Urinary bladder (tissue), 4 donors: ENCODE measurements at places on chromosomes 6 and 20. TPM values are rescaled to one million over a fixed set of nuclear protein-coding genes. Genes with fewer than 3 reads are reported as not detected.
A peak's percentile ranks its signal among the peaks of the same experiment; 100 is the strongest.

The EPHA7 gene
- 75.9 TPM for total RNA-seq

GRCh38 chr20:38872491-38873049 lies 53.6 kb upstream of the FAM83D start:
- no peak for DNase-seq

DNA sequence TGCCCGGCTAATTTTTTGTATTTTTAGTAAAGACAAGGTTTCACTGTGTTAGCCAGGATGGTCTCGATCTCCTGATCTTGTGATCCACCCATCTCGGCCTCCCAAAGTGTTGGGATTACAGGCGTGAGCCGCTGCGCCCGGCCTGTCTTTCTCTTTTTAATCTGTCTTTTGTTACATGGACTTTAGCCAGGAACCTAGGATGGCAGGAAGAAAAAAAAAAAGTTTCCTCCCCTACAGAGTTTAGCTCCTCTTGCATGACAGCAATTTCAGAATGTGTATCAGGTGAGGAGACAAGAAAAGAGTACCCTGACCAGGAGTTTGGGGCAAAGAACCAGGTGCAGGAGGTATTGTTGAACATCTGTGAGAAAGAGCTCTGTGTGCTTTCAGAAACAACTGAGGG lies 21.4 kb upstream of the TXLNB start:
- DNase-seq = no peak

DNA sequence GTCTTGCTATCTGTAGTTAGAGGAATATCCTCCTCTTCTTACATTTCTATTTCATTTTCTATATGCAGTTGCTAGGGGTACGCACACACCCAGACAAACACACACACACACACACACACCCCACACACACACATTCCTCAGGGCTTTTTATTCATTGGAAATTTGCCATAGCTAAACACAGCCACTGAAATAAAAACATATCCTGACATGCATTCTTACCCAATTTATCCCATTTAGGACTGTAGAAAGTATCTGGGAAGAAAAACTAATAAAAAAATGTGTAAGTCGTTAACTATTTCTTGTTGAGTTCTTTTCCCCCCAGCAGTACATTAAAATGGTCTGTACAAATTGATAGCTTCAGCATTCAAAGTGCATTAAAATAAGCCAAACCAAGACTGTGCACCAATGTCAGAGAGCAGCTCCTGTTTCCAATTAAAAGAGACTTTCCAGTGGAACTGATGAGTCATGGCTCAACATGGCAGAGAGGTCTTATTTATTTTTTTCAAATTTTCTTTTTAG lies 357.9 kb upstream of the AGPAT4 start:
- peak; percentile 25 for DNase-seq

The LAMP5 gene
- total RNA-seq = 3.5 TPM

- no peak for DNase-seq
Observed at GRCh38 chr6:169556758-169557548, 144.9 kb downstream of the WDR27 start.
